ENCODE measurements at places on chromosomes 7 and 10.

- no peak for DNase-seq
Observed at GRCh38 chr10:11898372-11899066, 75.4 kb downstream of the PROSER2 start.

DNA sequence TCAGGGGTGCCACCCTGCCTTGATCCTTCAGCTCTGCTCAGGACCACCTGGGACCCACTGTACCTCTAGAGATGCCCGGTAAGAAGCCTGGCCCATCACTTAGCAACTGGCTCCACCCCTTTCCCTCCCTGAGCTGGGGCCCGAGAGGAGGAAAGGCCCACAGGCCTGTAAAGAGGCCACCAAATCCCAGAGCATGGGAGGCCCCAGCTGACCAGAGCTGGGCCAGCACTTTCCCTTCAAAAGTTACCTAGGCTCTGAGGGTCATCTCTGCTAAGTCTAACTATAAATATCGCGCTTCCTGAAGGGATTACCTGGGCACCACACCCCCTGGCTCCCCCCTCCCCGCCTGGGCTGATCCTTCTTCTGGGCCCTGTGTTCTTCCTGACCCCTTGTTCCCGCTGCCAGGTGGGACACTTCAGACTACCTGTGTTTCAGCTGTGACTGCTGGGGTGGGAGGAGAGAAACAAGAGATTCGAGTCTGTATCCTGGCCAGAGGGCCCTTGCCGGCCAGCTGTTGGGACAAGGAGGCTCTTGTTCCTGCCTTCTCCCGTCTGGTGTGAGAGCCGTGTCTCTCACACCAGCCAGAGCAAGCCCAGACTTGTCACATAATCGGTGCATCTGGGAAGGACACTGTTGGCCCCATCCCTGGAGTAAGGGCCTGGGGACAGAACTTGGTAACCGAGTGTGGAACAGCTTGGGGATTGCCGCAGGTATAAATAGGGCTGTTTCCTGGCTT is 22.8 kb upstream of the ANKRD2 start:
- DNase-seq, result no peak

GRCh38 chr10:11677480-11677879 is 64.7 kb upstream of the ECHDC3 start:
- DNase-seq, result no peak

GRCh38 chr10:91006752-91007346 is 86.0 kb upstream of the ANKRD1 start:
- DNase-seq, result no peak

DNA sequence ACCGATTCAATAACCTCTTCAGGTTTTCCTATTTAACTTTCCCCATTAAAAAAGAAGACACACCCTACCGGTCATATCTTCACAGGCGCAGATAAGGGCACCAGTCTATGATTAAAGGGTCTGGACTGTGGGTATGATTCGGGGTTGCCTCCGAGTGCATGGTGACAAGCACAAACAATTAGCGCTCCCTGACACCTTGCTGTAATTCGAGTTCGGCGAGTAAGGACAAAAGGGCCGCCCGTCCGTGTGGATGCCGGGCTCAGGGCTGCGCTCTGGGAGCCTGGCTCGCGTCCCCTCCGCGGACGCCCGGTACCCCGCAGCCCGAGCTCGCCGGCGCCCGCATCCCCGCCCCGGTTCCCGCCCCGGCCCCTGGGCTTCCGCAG is 111.9 kb upstream of the RHEB start:
- DNase-seq, result peak; percentile 17

DNA sequence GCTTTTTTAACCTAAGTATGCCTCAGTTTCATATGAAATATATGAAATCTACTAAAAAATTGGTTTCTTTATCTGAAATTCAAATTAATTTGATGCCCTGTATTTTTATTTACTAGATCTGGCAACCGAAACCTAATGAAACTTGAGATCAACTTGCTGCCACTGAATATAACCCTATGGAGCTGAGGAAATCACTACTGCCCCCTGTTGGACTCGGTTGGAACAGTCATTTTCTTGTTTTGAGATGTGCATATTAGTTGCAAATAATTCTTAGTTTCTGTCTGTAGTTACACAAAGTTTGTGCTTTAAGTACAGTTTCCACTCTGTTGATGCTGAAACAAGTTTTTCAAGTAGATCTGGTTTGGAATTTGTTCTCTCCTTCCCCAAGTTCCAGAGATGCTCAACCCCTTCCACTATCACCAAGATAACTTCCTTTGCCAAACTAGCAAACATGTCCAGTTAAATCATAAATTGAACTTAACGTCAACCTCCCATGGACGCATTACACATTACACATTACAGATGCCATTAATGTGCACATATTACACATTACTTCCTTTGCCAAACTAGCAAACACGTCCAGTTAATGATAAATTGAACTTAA is 22.2 kb upstream of the EXOC4 start:
- peak; percentile 28 for DNase-seq

- DNase-seq, result no peak
Observed at GRCh38 chr7:25861164-25861496, 290.9 kb upstream of the NFE2L3 start.

DNA sequence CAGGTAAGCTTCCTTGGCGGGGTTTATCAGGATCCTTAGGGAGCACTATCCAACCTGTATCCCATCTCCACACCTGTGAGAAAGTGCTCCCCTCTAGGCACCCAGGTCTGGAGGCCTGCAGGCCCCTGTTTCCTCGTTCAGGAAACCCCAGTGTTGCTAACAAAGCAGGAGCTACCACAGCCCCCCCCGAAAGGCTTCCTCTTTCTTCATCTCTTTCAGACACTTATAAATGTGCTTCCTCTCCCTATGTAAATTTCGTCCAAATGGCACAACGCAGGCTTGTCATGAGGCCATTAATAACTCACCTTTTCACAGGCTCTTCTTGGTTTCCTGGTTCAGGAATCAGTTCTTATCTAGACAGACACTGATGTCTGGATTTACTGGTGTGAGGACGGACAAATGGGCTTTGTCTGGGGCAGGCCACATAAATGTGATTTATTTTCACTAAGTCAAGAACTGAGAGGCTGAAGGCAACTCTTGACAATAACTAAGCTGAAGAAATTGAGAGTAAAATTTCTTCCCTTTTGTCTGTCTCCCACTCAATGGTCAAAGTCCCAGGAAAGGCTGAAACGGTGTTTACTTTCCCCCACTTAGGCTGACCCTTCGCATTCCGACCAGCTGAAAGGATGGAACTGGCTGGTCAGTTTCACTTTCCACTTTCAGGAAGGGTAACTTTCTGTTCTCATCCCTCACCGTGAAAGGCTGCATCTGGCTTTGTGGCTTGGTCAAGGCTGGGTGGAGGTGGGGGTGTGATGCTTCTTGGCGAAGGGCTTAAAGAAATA is 46.8 kb downstream of the PIK3AP1 start:
- no peak for DNase-seq

- DNase-seq, result no peak
Observed at GRCh38 chr7:134662871-134663205, 16.2 kb downstream of the BPGM start.

- no peak for DNase-seq
Observed at GRCh38 chr7:33958104-33958503, 52.8 kb downstream of the BMPER start.

GRCh38 chr10:109978481-109978880 is 29.3 kb upstream of the ADD3 start:
- DNase-seq, result peak; percentile 53

Measured in stimulated activated CD4-positive, alpha-beta T cell treated with anti-CD3 and anti-CD28 coated beads, Interleukin-4, amount 100 ng/mL, for 48 hours (primary cell).